ENCODE measurements at places on chromosomes 11 and 22. TPM values are rescaled to one million over a fixed set of nuclear protein-coding genes. Genes with fewer than 3 reads are reported as not detected.

Gene FAM180B
- total RNA-seq = 0.22 TPM

DNA sequence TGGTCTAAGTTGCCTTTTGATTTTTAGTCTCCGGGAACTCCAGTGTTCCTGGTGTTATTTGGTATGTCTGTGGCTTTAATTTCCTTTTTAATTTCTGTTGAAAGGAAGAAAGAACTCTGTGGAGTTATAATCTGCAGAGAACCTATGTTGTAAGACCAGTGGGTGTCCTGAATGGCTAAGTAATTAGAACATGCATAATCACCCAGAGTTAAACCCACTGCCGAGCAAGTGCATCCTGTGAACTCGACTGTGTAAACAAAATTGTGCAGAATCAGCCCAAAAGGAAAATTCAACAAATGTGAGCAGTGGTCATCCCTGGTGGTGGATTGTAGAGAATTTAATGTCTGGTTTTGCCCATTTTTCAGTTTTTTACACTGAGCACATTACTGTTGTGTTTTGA lies 162.5 kb downstream of the COMMD9 start:
- DNase-seq = no peak

Gene CABP7
- not detected for total RNA-seq

- no peak for DNase-seq
These were observed 16.6 kb downstream of the APIP start for GRCh38 chr11:34899633-34900016.

DNA sequence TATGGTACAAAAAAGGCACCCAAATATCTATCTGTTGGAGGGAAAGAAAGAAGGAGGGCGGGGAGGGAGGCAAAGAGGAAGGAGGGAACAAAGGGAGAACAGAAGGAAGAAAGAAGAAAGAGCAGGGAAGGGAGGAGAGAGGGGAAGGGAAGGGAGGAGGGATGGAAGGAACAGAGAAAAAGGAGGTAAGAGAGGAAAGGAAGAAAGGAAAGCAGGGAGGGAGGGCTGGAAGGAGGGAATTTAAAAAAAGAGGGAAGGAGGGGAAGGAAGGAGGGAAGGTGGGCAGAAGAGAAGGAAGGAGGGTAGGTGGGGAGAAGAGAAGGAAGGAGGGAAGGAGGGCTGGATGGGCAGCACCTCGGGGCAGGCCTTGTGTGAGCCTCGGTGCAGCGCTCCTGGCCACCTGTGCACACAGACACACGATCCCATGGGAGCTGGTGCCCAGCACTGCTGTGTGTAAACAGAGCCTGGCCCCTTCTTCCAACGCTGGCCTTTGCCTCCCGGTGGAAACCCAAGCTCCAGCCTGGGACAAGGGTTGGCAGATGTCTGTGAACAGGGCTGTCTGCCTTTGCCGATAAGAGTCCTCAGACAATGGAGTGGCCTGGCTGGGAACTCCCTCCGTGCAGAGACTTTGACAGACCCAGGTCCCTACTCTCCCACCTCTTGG lies 23.2 kb downstream of the SMIM38 start:
- DNase-seq = no peak

DNA sequence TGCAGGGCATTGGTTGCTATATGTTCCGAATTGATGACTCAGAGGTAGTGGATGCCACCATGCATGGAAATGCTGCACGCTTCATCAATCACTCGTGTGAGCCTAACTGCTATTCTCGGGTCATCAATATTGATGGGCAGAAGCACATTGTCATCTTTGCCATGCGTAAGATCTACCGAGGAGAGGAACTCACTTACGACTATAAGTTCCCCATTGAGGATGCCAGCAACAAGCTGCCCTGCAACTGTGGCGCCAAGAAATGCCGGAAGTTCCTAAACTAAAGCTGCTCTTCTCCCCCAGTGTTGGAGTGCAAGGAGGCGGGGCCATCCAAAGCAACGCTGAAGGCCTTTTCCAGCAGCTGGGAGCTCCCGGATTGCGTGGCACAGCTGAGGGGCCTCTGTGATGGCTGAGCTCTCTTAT lies 5.4 kb upstream of the TTC36 start:
- no peak for DNase-seq

- no peak for DNase-seq
These were observed 134.0 kb downstream of the TRIM44 start for GRCh38 chr11:35796562-35796961.

DNA sequence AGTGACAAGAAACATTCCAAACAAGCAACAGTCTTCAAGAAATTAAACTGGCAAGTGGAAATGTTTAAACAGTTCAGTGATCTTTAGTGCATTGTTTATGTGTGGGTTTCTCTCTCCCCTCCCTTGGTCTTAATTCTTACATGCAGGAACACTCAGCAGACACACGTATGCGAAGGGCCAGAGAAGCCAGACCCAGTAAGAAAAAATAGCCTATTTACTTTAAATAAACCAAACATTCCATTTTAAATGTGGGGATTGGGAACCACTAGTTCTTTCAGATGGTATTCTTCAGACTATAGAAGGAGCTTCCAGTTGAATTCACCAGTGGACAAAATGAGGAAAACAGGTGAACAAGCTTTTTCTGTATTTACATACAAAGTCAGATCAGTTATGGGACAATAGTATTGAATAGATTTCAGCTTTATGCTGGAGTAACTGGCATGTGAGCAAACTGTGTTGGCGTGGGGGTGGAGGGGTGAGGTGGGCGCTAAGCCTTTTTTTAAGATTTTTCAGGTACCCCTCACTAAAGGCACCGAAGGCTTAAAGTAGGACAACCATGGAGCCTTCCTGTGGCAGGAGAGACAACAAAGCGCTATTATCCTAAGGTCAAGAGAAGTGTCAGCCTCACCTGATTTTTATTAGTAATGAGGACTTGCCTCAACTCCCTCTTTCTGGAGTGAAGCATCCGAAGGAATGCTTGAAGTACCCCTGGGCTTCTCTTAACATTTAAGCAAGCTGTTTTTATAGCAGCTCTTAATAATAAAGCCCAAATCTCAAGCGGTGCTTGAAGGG lies 6.0 kb downstream of the MALAT1 start:
- DNase-seq = no peak

Gene FGF19
- not detected for total RNA-seq
